ENCODE measurements at places on chromosomes 7 and 10.

- peak; percentile 28 for DNase-seq
Observed at GRCh38 chr10:13703997-13704536, 117.3 kb downstream of the PRPF18 start.

GRCh38 chr10:99456931-99457288, 26.5 kb upstream of the GOT1 start:
- no peak for DNase-seq

DNA sequence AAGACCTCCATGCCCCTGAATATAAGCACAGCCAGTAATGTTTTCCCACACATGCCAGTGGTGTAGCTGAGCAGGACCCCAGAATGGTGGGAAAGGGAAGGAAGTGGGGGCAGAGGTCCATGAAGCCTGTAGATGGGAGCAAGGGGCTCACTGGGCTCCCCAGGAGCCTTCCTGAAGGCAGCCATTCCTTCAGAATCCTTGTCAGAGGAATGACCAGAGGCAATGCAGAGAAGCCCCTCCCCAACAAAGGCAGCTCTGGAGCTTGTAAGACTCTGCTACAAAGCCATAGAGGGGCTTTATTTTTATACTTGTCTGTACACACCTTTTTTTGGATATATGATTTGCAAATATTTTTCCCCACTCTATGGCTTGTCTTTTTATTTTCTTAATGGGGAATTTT, 165.0 kb upstream of the TCF7L2 start:
- DNase-seq = no peak

- DNase-seq = no peak
Observed at GRCh38 chr10:61766927-61767326, 104.2 kb downstream of the CABCOCO1 start.

DNA sequence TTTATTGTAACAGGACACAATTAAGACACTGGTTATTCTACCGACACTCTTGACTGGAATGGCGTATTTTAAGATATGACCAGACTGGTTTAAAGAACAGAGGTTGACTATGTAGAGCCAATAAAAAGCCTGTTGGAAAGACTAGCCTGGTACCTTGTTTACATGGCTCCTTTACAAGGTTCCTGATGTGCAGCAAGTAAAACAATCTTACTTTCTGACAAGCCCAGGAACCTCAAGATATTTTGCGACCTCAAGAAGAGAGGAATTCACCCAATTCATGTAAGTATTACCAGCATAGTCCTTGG, 14.1 kb downstream of the LARP4B start:
- no peak for DNase-seq

GRCh38 chr7:90401989-90402388, 1.3 kb upstream of the CLDN12 start:
- peak; percentile 31 for DNase-seq

DNA sequence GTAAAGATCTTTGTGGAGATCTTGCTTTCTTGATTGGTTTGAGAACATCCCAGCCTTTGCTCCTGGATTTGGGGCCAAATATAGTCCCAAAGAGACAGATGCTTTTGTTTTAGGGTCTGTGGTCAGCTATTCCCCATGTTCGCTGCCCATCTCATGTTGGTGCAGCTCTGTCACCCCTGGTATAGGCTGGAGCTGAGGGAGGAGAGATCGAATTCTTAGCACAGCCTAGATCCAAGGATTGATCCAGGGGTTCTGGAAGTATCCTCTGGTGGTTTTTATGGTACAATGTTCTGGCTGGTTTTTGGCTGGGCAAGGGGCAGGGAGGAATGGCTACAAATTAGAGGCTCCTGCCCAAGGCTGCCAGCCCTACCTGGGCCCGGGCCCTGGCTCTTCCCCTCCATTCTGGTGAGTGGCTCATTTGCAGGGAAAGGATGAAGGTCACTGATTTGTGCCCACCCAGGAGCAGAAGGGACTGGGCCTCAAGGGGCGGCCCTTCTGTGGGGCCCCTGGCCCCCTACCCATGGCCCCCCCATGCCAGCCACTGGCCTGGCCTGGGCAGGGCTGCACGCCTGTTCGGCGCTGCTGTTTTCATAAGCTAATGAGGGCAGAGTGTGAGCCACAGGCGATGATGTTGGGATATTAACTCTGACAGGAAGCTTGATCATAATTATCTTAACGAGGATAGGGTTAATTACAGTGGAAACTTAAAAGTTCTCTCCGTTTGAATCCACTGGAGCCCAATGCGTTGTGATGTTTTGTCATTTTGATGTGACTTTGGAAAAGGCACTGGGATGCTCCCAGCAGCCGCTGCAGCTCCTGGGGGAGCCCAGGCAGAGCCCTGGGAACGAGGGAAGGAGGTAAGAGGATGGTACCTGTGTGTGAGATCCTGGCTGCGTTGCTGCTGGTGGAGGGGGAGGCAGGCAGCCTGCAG, 600.6 kb downstream of the LRMDA start:
- no peak for DNase-seq

DNA sequence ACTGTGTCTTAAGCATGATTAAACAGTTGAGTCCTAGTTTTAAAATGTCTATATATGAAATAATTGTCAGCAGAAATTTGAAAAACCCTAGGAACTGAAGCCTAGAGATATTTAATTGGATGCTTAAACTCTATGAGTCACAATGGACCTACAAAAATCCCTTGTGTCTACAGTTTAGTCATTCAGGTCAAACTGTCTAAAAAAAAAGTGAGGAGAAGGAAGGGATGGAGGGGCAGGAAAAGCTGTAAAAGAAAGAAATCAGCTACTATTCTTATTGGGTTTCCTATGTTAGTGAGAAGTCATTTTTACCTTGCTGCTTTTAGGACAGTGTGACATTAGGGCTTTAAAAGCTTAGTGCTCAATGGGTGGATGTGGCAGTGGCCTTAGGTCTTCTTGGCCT, 406.1 kb upstream of the FZD8 start:
- DNase-seq = no peak

- DNase-seq = no peak
Observed at GRCh38 chr7:25952261-25953057, 199.5 kb upstream of the NFE2L3 start.

GRCh38 chr7:108001764-108002725, 916 bp downstream of the LAMB1 start:
- DNase-seq = no peak

GRCh38 chr10:71263376-71263775, 51.0 kb downstream of the UNC5B start:
- DNase-seq = no peak

DNA sequence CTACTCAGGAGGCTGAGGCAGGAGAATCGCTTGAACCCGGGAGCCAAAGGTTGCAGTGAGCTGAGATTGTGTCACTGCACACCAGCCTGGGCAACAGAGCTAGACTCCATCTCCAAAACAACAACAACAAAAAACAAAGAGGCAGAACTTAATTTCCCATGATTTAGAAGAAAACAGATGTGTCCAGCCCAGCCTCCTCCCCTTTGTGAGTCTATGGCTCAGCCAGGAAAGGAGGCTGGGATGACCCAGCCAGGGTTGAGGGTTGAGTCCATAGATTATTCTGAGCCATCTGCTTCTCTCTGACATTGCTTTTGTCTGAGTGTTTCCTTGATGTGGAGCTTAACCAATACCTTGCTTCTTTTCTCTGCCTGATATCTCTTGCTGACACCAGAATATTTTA, 994.1 kb downstream of the TYW1 start:
- no peak for DNase-seq

- no peak for DNase-seq
Observed at GRCh38 chr10:48366261-48366660, 59.8 kb downstream of the MAPK8 start.

DNA sequence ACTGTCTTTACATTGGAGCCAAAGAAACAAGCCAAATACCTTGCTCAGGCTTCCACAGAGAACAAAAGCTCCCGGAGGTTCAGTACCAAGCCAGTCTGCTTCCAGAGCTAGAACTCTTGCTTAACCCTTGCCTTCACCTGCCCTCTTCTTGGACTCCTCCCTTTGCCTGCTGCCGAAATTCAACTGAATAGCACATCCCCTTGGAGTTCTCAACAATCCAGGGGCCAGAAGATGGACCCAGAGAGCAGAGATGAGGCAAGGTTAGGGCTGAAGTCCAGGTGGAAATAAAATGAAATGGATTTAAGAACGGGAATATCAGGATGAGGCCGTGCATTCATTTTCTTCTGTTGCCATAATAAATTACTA, 876 bp upstream of the PIK3AP1 start:
- no peak for DNase-seq

- no peak for DNase-seq
Observed at GRCh38 chr10:110312206-110312605, 7.5 kb upstream of the SMNDC1 start.

DNA sequence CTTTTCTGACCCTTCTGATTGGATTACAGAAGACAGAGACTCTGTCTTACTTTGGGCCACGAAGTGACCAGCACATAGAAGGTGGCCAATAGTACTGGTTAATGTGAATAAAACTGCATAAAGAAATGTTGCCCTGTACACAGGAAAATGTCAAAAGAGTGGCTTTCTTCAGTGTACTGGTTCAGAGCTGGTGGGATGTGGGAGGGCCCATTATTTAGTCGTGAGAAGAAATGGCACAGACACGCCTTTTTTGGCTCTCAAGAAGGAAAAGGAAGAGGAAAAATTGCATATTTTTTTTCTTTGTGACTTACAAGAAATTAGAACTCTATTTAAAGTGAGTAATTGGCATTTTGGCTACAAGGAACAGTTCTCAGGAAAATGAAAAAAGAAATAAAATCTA, 129.7 kb downstream of the DGKI start:
- no peak for DNase-seq

GRCh38 chr7:98038321-98038720, 48.3 kb upstream of the OCM2 start:
- no peak for DNase-seq

DNA sequence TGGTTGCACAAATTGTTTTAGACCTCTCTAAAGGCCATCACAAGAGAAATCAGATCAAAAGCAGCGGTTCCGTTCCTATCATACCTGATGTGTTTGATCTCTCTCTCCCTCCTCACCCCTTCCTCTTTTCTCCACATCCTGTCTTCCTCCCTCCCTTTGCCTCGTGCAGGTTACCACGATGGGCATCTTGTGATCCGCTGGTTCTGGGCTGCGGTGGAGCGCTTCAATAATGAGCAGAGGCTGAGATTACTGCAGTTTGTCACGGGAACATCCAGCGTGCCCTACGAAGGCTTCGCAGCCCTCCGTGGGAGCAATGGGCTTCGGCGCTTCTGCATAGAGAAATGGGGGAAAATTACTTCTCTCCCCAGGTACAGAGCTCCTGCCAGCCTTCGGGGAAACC, 28.5 kb upstream of the STK17A start:
- DNase-seq = no peak

DNA sequence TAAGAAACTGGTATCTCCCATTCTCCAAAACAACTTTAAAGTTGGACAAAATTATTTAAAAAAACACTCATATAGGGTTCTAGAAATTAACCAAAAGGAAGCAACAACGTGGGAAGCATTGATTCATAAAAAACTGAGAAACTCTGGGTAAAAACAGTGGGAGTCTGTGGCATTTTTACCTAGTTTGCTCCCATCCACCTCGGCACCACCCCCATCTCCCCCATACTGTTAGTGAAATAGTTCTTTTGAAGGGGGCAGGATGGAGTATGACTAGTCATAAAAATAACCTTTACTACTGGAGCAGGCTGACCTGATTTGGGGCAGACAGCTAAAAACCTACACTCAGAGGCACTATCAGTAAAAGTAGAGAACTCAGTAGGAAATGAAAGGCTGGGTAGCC, 123.2 kb downstream of the AVL9 start:
- DNase-seq = no peak

DNA sequence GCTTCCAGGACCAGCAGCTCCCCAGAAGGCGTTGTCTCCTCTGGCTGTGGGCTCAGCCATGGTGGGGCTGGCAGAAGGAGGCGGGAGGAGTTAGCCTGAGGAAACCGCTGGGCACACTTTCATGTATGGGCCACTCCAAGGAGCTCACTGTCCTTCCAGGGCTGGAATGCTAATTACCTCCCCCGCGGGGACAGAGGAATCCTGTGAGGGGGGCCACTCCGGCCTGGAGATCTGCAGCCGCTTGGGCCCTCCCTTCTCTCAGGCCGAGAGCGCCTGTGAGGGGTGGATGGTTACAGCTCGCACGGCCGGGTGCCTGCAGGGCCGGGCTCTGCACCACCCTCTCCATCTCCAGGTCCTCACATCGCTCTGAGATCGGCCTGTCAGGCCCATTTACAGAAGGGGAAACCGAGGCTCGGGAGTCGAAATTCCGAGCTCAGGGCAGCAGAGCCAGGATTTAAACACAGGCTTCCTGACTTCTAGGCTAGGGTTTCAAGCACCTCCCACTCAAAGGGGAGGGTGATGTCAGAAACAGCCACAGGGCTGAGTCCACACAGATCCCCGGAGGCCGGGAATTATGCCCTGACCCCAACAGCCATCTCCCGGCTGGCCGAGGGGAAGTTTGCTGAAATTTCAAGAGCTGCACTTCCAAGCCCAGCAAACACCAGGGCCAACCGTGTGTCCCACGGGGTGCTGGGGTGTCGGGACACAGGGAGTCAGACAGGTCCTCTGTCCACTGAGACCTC, 59.1 kb downstream of the PDGFA start:
- DNase-seq = no peak

GRCh38 chr7:1490837-1491236, 13.4 kb downstream of the INTS1 start:
- no peak for DNase-seq

DNA sequence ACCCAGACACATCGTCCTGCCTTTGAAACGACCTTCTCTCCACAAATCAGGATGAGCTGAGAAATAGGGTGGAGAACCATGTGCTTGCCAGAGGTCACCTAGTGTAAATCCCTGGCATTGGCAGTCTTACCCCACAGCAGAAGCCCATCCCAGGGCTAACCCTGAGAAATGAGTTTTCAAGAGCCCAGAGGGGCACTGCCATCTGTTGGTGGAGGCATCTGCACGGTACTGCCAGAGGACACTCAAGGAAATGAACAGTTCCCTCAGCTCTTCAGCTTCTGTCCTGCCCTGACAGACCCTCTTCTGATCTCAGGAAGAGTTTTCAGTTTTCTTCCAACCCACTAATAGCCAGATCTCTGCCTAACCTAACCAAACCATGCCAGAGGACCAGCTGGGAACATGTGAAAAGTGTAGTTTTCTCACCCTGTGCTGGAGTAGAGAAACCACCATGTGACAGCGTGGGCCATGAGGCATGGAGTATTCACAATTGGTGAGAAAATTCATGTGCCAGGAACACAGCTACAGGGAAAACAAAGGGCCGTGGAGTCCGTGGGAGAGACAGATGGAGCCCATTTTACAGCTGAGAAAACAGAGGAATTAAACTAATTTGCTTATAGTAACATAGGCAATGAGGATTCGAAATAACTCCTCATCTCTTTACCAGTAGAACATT, 37.7 kb upstream of the ITPRID1 start:
- DNase-seq = no peak

DNA sequence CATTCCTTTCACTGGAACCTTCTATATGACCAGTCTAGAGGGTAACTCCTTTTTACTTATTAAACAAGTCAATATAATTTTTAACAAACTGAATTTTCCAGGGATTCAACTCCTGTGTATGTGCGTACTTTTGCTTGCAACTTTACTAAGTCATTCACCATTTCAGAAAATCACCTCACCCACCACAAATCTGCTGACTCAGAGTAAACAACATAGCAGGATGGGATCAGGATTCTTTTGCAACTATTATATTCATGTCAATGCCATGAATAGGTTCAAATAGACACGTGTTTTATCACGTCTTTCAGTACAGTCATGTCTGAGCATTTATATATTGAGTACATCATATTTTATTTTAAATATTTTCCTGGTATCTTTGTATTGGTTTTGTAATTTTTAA, 14.5 kb downstream of the CTTNBP2 start:
- no peak for DNase-seq
